ENCODE measurements at places on chromosomes 2 and 18.

DNA sequence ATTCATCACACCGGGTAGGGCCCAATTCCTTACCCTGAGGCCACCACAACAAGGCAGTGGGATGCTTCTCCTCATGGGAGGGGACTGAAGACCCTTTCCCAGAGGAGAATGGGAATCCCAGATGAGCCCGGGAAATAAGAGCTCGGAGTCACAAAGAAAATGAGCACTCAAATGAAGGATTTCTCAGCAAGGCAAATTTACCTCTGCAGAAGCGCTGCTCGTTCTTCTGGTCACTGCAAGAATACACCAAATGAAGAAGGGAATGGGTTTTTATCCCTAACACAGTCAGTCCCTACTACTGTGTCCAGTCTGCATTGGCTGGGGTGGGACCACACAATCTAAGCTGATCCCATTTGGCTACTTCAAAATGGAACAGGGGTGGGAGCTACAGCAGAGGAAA lies 35.7 kb upstream of the TRAPPC8 start:
- DNase-seq: no peak

GRCh38 chr2:119315241-119315925 lies 51.3 kb downstream of the C2orf76 start:
- no peak for DNase-seq

- DNase-seq: no peak
Measured at GRCh38 chr18:53710080-53710479, 514.4 kb downstream of the MBD2 start.

DNA sequence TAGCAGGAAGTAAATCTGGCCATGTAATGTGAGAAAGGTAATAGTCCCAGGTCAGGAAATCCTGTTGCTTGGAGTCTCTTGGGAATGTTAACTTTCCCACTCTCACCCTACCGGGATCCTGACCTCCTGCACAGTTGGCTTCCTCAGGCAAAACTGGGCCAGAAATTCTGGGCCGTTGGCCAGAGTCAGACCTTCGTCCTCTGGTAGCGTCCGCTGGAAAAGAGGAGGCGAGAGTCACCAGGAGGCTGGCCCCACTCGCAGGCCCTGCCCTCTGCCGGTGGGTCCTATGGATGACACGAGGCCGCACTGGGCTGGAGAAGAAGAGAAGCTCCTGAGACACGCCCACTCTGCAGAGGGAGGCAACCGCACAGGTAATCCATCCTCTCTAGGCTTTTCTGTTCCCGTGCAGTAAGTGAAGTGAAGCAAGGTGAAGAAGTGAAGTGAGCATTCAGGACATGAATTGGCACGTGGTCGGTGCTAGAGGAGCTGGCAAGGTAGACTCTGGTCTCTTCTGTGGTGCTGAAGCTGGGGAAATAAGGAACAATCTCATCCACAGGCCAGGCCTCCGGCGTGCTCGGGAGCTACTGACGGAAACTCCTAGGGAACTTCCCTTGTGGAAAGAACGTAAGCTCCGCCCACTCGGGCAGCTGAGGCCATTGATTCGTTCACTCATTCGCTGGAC lies 182.7 kb upstream of the GLI2 start:
- no peak for DNase-seq

- DNase-seq: no peak
Measured at GRCh38 chr2:64780041-64780440, 126.3 kb upstream of the SERTAD2 start.
